Caco-2 (cell line): ENCODE measurements at places on chromosomes 7 and 10.
A peak's percentile ranks its signal among the peaks of the same experiment; 100 is the strongest.

GRCh38 chr7:152752200-152752912 is 7.2 kb upstream of the ACTR3B start:
- H3K4me3 ChIP-seq = no peak overlapping the region
- no peaks in the 10 kb centered on the region; the same call in 1 of the 2 replicates for H3K27me3 ChIP-seq
- H3K4me1 ChIP-seq = no peaks in the 10 kb centered on the region
- no peaks in the 10 kb centered on the region for H3K36me3 ChIP-seq
- H3K27ac ChIP-seq = no peak overlapping the region
- DNase-seq = no peak

GRCh38 chr7:100130608-100131453 is 4.1 kb downstream of the MBLAC1 start:
- H3K27ac ChIP-seq = no peak overlapping the region
- peak; percentile 76 for DNase-seq
- no peaks in the 10 kb centered on the region for H3K36me3 ChIP-seq
- no peak overlapping the region for H3K4me3 ChIP-seq
- H3K4me1 ChIP-seq = peaks cover 8% of the 10 kb centered on the region; the same call in 1 of the 2 replicates

- no peak overlapping the region for H3K4me3 ChIP-seq
- H3K36me3 ChIP-seq = no peaks in the 10 kb centered on the region
- DNase-seq = no peak
- no peaks in the 10 kb centered on the region for H3K27me3 ChIP-seq
- no peak overlapping the region for H3K27ac ChIP-seq
These were observed 78.1 kb downstream of the TPST1 start for GRCh38 chr7:66283003-66283920.

DNA sequence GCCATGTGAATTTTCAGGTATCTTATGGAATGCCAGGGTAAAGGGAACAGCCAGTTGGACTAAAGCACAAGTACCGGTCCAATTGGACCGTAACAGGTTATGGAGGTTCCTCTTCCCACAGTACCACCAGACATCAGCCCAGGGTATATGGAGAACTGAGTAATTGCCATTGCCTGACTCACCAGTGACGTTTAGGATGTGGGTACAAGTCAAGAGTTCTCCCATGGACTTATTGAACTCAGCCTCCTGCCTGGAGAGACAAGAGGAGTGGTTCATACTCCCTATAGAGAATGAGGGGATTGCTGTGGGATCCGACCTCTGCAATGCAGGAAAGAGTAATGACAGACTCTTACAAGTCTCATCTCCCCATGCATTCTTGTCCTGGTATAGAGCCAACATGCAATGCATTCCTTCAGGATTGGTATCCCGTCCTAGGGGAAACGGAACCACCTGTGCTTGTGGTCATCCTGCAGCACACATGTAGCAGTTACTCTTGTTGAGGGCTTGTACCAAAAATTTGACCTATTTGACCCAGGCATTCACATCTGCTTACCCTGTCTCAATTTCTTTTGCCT is 30.7 kb upstream of the ELOVL3 start:
- H3K27me3 ChIP-seq = no peaks in the 10 kb centered on the region
- no peak for DNase-seq
- H3K27ac ChIP-seq = no peak overlapping the region
- no peaks in the 10 kb centered on the region for H3K4me1 ChIP-seq
- no peaks in the 10 kb centered on the region for H3K36me3 ChIP-seq
- no peak overlapping the region for H3K4me3 ChIP-seq

- no peaks in the 10 kb centered on the region; the same call in 1 of the 2 replicates for H3K36me3 ChIP-seq
- peak overlapping the region; percentile 86 for H3K27ac ChIP-seq
- no peak overlapping the region for H3K4me3 ChIP-seq
- H3K27me3 ChIP-seq = no peaks in the 10 kb centered on the region
- peaks cover 39% of the 10 kb centered on the region for H3K4me1 ChIP-seq
These were observed 116.6 kb downstream of the ADCY1 start for GRCh38 chr7:45690762-45691150.

DNA sequence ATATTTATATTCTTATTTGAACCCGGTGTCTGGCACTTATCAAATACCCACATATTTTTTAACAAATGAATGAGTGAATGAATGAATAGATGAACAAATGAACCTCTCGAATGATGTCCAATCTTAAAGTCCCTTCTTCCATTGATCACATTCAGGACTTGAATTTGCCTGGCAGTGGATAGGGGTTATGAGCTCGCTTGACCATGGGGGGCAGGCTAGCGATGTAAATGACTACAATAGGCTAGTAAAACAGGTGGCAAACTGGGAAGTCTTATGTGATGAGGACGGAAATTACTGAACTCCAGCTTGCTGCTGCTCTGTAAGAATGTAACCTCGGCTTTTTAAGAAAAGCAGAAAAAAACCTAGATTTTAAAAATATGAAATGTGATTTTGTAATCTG is 247.7 kb upstream of the DKK1 start:
- H3K27me3 ChIP-seq = no peaks in the 10 kb centered on the region
- no peak for DNase-seq
- no peaks in the 10 kb centered on the region for H3K36me3 ChIP-seq
- H3K4me1 ChIP-seq = no peaks in the 10 kb centered on the region
- no peak overlapping the region for H3K27ac ChIP-seq
- no peak overlapping the region for H3K4me3 ChIP-seq

GRCh38 chr10:132807621-132808049 is 21.7 kb upstream of the NKX6-2 start:
- no peaks in the 10 kb centered on the region for H3K36me3 ChIP-seq
- H3K27me3 ChIP-seq = no peaks in the 10 kb centered on the region
- H3K4me3 ChIP-seq = no peak overlapping the region
- no peaks in the 10 kb centered on the region for H3K4me1 ChIP-seq

- DNase-seq = no peak
- H3K27me3 ChIP-seq = no peaks in the 10 kb centered on the region; the same call in 1 of the 2 replicates
- no peak overlapping the region for H3K4me3 ChIP-seq
- H3K36me3 ChIP-seq = no peaks in the 10 kb centered on the region
- H3K27ac ChIP-seq = no peak overlapping the region
- H3K4me1 ChIP-seq = no peaks in the 10 kb centered on the region
These were observed 22.3 kb downstream of the MACROH2A2 start for GRCh38 chr10:70074971-70075370.

DNA sequence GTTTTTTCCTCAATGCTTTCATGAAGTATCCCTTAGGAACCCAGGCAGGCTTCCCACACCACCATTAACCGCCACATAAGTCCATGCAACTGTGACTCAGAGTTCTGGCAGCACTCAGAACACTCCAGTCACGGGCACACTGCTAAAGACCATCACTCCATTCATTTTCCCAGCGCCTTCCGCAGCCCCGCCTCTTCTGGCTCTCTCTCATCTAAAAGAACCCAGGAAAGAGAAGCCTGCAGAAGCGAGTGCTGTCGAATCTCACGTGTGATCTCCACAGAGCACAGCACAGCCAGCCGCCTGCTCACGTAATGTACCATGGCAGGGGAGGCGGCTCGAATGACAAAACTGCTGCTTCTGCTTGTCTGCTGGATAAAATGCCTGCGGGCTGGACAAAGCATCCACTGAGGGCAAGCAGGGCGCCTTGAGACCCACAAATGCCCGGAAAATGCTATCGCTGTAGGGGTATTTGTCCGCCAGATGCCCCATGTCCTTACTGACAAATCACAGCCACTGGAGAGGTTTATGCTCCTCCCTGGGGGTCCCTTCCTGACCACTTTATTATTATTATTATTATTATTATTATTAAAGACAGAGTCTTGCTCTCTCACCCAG is 1.8 kb downstream of the PSMG3 start:
- H3K4me1 ChIP-seq = peaks cover 20% of the 10 kb centered on the region
- H3K4me3 ChIP-seq = no peak overlapping the region
- no peaks in the 10 kb centered on the region for H3K27me3 ChIP-seq
- H3K27ac ChIP-seq = peak overlapping the region; percentile 59

GRCh38 chr7:156021471-156021870 is 209.2 kb upstream of the SHH start:
- no peak overlapping the region for H3K27ac ChIP-seq
- H3K36me3 ChIP-seq = no peaks in the 10 kb centered on the region
- no peaks in the 10 kb centered on the region for H3K27me3 ChIP-seq

GRCh38 chr10:17649836-17650235 is 5.9 kb downstream of the STAM start:
- no peak for DNase-seq
- no peak overlapping the region for H3K4me3 ChIP-seq
- H3K27ac ChIP-seq = peak overlapping the region; percentile 83
- 0 out of 2 replicates have a peak, but pooled peaks cover 3% of the 10 kb centered on the region for H3K36me3 ChIP-seq

GRCh38 chr7:114087653-114088469 is 169.1 kb upstream of the PPP1R3A start:
- no peaks in the 10 kb centered on the region for H3K36me3 ChIP-seq
- H3K4me1 ChIP-seq = peaks cover 5% of the 10 kb centered on the region; the same call in 1 of the 2 replicates
- no peak overlapping the region for H3K27ac ChIP-seq
- H3K4me3 ChIP-seq = no peak overlapping the region
- no peak for DNase-seq

DNA sequence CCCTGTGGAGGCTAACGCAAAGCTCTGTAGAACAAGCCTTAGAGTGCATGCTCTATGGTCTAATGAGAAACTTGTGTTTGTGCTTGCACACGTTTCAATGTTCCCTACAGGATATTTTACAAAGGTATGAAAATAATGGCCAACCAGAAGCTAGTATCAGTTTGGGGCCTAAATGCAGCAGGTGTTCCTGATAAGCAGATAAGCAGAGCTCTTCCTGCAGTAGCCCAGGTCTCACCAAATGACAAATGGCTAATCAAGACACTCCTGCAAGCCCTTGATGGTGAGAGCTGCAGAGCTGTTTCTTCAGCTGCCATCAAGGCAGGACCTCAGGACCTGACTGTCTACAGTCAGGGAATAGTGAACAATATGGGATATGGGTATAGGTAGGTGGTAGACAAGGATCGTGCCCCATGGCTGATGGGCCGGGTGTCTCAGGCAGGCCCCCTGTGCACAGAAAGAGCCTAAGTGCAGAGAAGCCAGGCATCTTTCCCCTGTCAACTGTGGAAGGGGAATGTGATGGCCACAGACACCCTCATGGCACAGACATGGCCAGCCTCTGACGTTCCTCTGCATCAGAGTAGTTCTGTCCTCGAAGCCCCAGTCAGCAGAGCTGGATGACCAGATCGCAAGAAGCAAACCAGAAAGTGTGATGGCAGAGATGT is 23.2 kb upstream of the RASSF4 start:
- no peak for DNase-seq
- no peaks in the 10 kb centered on the region for H3K27me3 ChIP-seq
- H3K36me3 ChIP-seq = no peaks in the 10 kb centered on the region
- H3K27ac ChIP-seq = no peak overlapping the region
- H3K4me1 ChIP-seq = peaks cover 28% of the 10 kb centered on the region
- no peak overlapping the region for H3K4me3 ChIP-seq

- no peak overlapping the region for H3K27ac ChIP-seq
- H3K36me3 ChIP-seq = no peaks in the 10 kb centered on the region
- H3K27me3 ChIP-seq = no peaks in the 10 kb centered on the region
- H3K4me1 ChIP-seq = no peaks in the 10 kb centered on the region
These were observed 632.5 kb downstream of the TNS3 start for GRCh38 chr7:46949270-46949931.

DNA sequence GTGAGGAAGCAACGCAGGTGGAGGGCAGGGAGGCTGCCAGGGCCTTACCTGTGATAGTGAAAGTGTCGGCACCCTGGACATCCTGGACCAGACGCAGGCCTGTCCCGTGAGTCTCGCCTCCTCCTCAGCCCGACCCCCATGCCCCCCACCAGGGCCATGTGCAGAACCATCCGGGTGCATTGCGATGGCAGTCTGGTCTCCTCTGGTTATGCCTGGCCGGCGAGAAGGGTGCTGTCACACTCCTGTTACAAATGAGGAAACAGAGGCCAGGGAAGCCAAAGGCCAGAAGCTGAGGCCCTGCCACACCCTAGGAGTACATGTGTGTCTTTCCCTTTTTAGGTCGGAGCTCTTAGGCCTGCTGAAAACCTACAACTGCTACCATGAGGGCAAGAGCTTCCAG is 7.2 kb downstream of the DEPP1 start:
- H3K27me3 ChIP-seq = no peaks in the 10 kb centered on the region
- peaks cover 48% of the 10 kb centered on the region for H3K4me1 ChIP-seq
- H3K27ac ChIP-seq = no peak overlapping the region

DNA sequence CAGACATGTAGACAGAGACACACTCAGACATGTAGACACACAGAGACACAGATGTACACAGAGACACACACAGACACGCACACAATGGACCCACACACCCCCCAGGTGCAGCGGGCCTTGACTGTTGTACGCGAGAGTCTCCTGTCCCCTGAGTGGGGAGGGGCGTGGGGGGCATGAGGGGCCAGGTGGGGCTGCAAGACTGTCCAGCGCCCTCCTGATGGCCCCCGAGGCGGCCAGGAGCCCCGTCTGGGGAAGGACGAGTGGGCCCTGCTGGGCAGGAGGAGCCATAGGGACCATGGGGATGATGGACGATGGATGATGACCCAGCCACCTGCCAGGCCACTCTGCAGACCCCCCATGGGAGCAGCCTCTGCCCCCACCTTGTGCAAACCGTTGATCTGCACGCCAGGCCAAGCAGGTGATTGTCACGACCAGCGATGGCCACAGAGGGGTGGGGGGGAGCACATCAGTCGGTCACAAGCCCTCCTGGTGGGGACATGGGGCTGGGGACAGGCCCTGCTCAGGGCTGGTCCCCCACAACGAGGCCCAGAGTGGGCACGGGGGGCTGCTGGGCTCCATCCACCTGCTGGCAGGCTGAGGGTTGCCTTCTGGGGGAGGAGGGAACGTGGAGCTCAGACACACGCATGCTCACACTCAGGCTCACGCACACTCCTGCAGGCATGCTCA is 11.6 kb downstream of the VENTX start:
- no peak overlapping the region for H3K27ac ChIP-seq
- peaks cover 31% of the 10 kb centered on the region for H3K4me1 ChIP-seq
- DNase-seq = no peak
- no peak overlapping the region for H3K4me3 ChIP-seq

DNA sequence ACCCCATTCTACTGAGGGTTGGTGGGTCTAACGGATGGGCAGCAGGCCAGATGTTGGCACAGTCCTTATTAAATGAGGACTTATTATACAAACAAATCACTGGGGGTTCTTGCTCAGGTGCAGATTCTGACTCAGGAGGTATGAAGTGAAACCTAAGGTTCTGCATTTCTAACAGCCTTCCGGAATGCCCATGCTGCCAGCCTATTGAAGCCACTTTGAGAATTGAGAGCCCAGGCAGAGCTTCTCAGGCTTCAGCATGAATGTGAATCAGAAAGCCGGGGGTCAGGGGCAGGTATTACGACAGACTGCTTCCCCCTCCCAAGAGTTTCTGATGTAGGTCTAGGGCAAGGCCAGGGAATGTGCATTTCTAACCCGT is 34.1 kb upstream of the NPFFR1 start:
- H3K4me3 ChIP-seq = no peak overlapping the region
- no peak for DNase-seq
- no peaks in the 10 kb centered on the region for H3K27me3 ChIP-seq
- H3K27ac ChIP-seq = no peak overlapping the region
- H3K4me1 ChIP-seq = no peaks in the 10 kb centered on the region
